Stimulated activated CD8-positive, alpha-beta memory T cell treated with anti-CD3 and anti-CD28 coated beads, Interleukin-4, amount 100 ng/mL, for 4 hours (primary cell): ENCODE measurements at places on chromosomes 2 and 18.

GRCh38 chr2:46382331-46383112 lies 85.3 kb downstream of the EPAS1 start:
- no peak for DNase-seq

DNA sequence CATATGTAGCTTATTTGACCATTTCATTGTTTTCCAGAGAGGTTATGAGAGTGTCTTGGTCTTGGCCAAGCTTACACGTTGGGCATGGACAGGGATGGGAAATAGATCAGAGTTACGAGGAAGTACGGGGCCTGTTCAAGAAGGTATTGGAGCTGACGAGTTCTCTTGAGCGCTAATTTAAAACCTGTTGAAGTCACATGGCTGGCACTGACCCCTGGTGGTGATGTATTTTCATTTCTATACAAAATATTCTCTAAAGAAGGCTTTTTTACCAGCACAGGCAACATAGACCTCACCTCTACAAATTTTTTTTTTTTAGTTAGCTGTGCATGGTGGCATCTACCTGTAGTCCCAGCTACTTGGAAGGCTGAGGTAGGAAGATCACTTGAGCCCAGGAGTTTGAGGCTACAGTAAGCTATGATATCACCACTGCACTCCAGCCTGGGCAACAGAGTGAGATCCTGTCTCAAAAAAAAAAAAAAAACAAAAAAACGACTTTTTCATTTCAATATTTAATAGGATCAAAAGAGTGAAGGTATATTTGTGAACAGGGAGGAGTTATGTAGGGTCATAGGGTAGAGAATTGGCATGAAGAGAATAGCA lies 19.6 kb downstream of the UGP2 start:
- no peak for DNase-seq

GRCh38 chr2:110834134-110834827 lies 101.9 kb downstream of the ACOXL start:
- no peak for DNase-seq

- no peak for DNase-seq
Observed at GRCh38 chr2:38771632-38772031, 6.4 kb upstream of the GEMIN6 start.

- no peak for DNase-seq
Observed at GRCh38 chr2:15788830-15789229, 151.5 kb upstream of the MYCN start.

GRCh38 chr2:236969767-236970655 lies 115.7 kb upstream of the COPS8 start:
- DNase-seq = no peak

GRCh38 chr2:43034242-43034619 lies 192.2 kb downstream of the ZFP36L2 start:
- DNase-seq = no peak

GRCh38 chr18:67276638-67277037 lies 239.9 kb downstream of the DSEL start:
- DNase-seq = no peak
